ENCODE measurements at places on chromosomes 6 and 20.

DNA sequence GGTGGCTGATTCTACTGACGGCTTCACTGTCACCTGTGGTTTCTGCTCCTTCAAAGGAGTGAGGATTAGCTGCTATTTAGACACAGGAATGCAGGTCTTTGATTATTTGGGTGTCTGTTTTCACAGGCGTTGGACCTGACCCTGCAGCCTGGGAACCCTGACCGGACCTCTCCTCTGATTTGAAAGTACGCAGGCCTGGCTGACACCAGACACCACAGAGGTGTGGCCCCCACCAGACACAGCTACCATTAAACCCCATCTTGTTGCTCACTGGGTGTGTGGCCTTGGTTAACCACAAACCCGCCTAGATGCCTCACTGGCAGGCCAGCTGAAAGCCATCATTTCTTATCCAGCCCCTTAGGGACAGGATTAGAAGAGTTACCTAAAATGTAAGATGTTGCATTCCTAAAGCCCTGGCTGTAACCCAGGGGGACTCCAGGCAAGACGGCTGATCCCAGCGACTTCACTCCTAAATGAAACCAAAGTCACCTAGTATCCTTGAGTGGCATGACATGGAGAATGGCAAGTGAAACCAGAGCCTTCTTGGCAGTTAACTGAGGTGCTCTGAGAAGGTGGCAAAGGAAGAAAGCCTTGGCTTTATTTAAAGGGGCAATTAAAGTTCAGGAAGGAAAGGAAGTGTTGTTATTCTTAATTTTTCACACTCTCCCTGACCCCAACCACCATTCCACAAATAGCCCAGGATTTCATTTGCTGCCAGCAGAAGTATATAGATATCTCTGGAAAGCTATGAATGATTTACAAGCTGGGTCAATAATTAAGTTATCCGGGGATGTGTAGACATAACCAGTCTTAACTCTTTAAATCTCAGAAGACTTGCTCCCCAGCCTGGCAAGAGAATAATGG is 169.9 kb downstream of the QRSL1 start:
- no peak for DNase-seq

- no peak for DNase-seq
These were observed 120.9 kb downstream of the ANKRD60 start for GRCh38 chr20:58107533-58107932.

DNA sequence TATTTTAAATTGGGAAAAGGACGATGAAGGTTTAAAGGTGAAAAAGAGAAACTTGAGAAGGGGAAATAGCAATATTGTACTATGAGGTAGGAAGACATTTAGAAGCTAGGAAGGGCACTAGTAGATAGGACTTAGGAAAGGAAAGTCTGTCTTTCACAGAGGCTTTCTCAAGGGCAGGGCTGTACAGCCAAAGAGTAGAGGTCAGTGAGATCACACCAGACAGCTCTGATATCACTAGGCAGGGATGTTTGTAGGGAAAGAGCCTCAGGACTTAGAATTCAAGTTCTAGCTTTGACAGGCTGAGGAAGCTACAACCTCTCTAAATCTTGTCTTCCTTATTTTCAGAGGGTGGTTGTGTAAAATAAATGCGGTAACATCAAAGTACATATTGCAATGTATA is 160.4 kb upstream of the SLC22A16 start:
- no peak for DNase-seq

DNA sequence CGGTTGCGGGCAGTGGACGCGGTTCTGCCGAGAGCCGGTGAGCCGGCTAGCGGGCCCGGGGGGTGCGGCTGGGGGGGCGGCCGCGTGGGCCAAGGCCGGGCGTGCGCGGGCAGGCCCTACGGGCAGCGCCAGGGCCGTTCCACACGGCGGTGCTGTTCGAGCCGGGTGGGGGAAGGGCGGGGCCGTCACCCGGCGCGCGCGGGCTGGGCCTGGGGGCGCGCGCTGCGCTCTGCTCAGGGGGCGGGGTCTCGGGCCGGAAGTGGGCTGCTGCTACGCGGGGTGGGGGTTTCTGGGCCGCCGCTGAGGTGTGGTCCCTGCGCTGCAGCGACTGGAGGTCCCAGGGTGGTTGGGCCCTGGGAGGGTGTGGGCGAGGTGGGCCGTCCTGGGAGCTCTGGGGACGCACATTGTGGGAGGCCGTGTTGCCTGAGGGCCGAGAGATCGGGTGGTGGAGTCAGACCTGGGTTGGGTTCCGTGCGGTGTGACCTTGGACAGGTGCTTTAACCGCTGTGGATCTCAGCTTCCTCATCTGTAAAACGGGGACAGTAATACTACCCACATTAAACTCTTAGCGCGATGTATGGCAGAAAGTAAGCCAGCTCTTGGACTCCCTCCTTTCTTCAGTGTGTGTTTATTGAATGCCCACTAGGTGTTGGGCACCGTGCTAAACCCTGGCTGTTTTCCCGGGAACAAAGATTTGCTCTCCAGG is 391 bp downstream of the MAPRE1 start:
- DNase-seq, result peak; percentile 88

DNA sequence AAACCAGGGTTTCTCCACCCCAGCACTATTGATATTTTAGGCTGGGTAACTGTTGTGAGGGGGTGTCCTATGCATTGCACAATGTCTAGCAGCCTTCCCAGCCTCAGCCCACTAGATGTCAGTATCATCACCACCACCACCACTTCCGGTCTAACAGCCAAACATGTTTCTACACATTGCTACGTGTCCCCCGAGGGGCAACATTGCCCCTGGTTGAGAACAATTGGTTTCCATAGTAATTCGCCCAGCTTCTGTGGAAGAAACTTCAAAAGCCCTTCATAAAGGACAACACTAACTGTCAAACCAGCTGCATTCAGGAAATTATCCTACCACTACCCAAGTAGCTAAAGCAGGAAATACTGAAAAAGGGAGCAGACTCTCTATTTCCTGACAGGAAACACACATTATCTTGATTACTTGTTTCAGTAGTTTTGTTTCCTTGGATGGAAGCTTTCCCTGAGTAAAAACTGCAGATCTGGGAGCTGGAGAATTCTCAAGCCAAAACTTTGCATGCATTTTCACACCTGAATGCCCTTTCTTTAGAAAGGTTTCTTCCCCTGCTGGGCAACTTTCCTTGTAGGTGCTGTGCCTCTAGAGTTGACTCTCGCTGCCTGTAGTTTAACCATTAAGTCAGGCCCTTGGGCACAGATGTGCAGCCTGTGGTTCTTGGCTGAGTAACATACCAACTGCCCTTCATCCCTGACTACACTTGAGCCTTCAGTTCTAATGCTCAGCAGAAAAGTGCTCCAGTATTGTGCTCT is 23.6 kb downstream of the PKHD1 start:
- DNase-seq, result peak; percentile 56

GRCh38 chr20:62289898-62290297 is 12.9 kb upstream of the ADRM1 start:
- DNase-seq, result no peak
